GOT3 (cell line): ENCODE measurements at places on chromosomes 1 and 21.

DNA sequence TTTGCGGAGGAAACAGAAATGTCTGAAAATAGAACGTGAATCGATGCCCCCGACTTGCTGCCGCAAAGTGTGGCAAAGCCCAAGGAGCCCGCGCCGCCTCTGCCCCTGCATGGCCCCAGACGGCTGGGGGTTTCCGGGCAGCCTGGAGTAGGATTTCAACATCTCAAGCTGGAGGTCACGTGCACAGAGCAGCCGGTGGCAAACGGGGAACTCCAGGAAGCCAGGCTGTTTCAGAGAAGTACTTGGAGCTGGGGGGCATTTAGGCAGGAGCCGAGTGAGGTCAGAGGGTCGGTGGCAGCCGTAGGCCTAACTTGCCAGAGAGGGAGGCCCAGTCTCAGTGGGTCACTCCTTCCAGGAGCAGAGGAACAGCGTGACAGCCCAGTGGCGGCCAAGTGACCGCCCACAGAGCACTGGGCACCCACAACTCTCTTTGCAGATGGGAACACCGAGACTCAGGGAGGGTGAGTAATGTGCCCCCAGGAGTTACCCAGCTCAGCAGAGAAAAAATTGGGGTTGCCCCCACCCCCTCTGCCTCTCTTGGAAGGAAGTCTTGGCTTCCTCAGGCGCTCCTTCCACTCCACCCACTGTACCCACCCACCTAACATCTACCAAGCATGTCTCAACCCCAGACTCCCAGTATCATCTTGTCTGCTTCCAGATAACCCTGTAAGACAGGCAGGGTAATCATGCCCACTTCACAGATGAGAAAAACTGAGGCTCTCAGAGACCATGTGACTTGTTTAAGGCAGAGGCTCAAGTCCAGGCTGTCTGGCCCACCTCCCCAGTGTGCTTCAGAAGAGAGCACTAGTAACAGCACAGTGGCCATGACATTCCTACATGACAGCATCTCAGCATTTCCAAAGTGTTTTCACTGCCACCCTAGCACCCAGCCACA, 179.4 kb downstream of the HIVEP3 start:
- peak; percentile 43 for DNase-seq

DNA sequence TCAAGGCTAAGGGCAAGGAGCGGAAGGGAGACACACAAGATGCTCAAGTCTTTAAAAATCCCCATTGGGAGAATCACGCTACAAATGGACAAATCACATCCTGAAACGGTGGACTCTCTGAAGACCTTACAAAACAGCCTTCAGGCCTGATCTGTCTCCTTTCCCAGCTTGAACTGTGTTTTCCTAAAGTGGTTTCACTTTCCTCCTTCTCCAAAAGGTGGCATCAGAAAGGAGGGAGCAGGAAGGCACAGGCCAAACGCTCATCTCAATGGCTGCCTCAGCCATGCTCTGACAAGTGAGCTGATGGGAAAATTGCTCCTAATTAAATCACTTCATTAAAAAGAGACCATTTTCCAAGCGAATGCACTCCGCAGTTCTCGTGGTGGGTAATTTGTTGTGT, 47.7 kb downstream of the UTP25 start:
- no peak for DNase-seq

GRCh38 chr1:60936163-60936562, 146.2 kb upstream of the NFIA start:
- no peak for DNase-seq

GRCh38 chr1:227841096-227841495, 25.6 kb downstream of the PRSS38 start:
- DNase-seq, result no peak

GRCh38 chr1:235775246-235775860, 91.4 kb downstream of the LYST start:
- no peak for DNase-seq

DNA sequence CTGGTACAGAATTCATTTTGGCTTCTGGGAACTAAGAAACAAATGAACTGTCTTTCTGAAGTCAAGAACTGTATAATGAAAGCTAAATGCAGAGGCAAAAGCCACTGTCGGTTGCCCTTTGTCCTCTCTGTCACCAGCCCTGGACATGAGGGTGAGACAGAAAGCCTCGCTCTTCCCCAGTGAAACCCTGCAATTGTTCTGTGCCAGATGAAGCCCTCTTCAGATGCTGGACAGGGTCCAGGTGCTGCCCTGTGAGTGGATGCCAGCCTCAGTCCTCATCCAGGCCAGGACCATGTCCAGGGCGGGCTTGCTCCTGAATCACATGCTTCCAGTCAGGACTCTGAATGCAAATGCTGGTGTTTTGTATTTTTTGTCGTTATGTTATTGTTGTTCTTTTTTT, 138.7 kb downstream of the RUNX1 start:
- no peak for DNase-seq

DNA sequence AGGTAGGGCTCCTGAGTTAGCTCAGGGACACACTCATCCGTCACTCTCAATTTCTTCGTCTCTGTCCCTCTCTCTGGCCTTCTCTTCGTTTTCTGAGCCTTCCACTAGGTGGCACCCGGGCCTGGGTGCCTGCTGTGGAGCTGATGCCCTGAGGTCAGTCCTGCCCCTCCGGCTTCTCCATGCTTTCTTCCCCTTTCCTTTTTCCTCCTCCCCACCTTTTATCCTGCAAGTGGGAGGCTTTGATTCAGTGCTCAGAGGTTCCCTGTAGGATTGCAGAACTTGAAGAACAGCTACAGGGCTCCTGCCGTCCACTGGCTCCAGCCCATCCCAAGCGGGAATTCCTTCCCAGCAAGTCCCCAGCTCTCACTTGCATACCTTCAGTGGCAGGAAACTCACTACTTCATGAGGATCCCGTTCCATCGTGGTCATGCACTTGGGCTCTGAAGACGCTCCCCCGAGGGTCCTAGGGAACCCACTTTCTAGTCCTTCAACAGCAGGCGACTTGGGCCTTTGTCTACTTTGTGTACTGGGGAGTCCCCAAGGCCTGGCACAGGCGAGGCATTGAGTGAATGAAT, 45.6 kb downstream of the SRRM1 start:
- no peak for DNase-seq

DNA sequence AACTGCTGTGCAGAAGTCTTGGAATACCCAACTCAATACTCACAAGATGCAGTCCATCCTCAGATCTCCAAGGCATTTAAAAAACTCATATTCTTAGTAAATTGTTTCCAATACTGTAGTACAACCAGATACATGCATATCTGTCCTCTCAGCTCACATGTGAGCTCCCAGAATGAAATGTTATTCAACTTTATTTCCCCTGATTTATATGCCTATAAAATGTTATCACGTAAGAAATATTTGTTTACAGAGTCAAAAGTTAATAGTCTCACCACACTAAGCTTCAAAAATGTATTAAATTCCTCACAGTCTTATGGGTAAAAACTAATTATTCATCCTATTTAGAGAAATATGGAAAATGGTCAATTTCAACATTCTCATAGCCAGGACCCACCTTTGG, 56.6 kb downstream of the LTN1 start:
- DNase-seq, result no peak

GRCh38 chr1:113255720-113256347, 134.5 kb upstream of the MAGI3 start:
- no peak for DNase-seq

DNA sequence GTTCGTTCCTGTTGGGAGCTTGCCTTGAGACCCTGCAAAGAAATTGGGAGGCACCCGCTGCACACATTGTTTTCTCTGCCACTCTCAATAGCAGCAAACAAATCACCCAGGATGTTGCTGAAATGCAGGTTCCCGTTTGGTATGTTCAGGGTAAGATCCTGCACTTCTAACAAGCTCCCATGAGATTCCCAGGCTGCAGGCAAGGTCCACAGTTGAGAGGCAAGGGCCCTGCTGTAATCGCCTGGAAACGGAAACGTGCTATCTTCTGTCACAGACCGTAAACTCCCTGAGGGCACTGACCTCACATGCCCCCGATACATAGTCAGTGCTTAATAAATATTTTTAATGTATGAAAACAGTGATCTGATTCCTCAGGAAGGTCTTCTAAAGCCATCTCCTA, 37.8 kb downstream of the XCL1 start:
- no peak for DNase-seq

GRCh38 chr1:19400875-19401534, 84.3 kb downstream of the CAPZB start:
- DNase-seq, result no peak

GRCh38 chr1:30763651-30764248, 6.2 kb upstream of the LAPTM5 start:
- no peak for DNase-seq

DNA sequence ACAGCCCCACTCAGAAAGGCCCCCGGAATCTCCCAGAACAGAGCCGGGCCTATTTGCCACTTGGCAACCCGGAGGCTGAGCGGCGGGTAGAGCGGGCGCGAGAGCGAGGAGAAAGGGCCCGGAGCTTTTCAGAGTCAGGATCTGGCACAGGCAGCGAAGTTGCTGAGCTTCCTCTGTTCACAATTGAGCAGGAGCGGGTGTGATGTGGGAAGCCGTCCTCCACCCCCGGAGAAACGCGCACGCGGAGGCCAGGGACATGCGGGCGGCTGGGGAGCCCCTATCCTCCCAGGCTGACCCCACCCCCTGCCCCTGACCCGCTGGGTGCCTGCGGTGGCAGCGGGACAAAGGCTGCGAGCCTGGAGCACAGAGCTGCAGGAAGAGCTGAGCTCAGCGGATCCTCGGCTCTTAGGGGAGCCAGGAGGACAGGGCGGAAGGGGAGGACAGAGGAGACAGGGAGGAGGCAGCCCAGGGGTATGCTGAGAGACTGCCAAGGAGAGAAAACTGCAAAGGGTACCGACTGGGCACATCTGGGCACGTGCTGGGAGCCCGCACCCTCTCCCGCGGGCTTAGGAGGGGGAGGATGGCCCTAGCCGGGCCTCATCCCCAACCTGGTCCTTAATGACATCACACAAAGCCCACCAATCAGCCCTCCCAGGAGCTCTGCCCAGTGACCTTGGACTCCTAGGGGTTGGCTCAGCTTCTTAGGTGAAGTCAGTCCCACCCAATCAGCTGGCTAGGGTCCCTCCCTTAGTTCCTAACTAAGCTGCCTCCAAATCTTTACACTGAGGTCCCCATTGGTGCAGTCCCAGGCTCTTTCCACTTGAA, 9.3 kb downstream of the KIF21B start:
- no peak for DNase-seq
